ENCODE measurements at places on chromosomes 13 and 19.

GRCh38 chr13:62524061-62524460 lies 1108.4 kb upstream of the PCDH20 start:
- no peak for DNase-seq

DNA sequence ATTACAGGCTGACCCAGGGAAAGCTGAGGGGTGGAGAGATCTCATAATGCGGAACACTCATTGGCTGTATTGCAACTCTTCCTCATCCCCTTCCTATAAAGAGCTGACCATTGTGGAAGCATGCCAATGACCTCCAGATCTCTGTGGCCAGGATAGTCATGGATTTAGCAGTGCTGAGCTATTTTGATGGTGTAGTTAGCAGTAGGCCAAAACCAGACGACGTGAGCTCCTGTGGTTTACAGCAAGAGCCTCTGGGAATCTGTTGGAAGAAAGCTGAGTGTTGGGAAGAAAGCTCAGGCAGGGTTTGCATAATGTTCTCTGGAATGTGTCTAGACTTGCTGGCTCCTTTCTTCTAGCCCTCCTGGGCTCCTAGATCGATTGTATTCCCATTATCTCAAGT lies 187.5 kb upstream of the GPC6 start:
- no peak for DNase-seq

DNA sequence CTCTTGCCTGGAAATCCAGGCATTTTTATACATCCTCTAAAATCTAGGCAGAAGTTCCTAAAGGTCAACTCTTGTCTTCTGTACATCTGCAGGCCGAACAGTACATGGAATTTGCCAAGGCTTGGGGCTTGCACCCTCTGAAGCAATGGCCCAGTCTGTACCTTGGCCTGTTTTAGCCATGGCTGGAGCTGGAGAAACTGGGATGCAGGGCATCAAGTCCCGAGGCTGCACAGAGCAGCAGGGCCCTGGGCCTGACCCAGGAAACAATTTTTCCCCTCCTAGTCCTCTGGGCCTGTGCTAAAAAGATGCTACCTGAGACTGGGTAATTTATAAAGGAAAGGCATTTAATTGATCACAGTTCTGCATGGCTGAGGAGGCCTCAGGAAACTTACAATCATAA lies 520.8 kb upstream of the MIR17HG start:
- DNase-seq: no peak

DNA sequence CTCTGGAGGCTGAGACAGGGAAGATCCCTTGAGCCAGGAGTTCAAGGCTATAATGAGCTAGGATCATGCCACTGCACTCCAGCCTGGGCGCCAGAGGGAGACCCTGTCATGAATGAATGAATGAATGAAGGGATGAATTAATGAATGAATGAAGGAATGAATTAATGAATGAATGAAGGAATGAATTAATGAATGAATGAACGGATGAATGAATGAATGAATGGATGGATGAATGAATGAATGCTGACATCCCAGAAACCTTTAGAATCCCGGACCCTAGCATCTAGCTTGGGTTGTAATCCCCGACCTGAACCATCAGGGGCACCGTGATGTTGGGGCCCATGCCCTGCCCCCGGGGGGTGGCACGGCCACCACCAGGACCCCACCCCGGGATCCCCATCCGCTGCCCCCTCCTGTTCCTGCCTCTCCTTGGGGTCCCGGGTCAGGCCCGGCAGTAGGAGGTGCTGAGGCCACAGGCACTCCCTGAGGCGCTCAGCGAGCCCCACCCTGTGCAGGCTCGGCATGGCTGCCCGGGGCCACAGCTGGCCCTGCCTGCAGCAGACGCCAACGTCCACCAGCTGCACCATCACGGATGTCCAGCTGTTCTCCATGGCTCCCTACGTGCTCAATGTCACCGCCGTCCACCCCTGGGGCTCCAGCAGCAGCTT lies 3.4 kb downstream of the EBI3 start:
- no peak for DNase-seq

DNA sequence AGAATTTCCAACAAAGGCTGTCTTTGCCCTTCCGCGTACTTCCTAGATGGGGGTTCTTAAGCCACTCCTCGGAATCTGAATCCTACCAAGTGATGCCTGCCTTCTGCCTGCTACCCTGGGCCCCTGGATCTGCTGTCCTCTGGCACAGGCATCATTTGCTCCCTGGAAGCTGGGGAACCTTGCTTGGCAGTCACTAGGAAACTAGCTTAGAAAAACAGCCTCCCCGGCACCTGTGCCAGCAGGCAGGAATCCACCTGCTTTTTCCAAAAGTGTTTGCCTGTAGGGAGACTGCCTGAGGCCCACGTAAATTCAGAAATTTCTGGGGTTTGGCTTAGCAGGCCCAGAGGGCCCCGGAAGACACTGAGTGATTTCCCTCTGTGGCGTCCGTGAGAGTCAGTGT lies 442.4 kb downstream of the TSHZ3 start:
- DNase-seq: no peak

- no peak for DNase-seq
Observed at GRCh38 chr13:111570911-111571310, 250.5 kb downstream of the TEX29 start.

- DNase-seq: no peak
Observed at GRCh38 chr19:56097306-56097705, 23.8 kb downstream of the ZNF787 start.

DNA sequence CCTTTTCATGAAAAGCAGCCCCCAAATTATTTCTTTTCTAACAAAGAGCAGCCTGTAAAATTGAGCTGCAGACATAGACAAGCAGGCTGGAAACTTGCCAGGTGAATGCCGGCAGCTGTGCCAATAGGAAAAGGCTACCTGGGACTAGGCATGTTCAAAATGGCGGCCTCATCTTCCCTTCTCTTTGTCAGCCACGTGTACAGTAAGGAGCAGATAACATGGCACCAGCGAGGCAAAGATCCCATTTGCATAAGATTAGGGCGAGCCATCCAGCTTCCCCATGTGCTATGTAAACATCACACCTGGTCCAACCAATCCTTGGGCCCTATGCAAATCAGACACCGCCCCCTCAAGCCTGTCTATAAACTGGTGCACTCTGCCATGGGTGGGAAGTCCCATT lies 31.2 kb upstream of the CACNA1A start:
- DNase-seq: no peak

- DNase-seq: no peak
Observed at GRCh38 chr19:1671716-1672037, 19.3 kb upstream of the TCF3 start.

DNA sequence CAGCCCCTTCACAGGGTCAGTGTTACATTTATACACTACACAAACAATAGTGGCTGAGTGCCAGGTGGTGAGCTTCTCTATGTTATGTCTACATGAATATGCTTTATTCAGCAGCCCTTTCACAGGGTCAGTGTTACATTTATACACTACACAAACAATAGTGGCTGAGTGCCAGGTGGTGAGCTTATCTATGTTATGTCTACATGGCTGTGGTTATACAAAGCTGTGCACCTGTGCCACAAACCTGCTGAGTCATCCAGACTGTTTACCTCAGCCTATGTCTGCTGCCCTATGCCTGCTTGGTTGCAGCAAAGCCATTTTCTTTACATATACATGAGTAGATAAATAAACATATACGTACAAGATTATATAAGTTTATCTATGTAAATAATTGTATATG lies 76.5 kb downstream of the ZNF726 start:
- no peak for DNase-seq

All from NCI-H2107 (cell line).